Activated CD8-positive, alpha-beta memory T cell treated with anti-CD3 and anti-CD28 coated beads for 48 hours (primary cell): ENCODE measurements at places on chromosomes 3 and 15.

- no peak for DNase-seq
These were observed 20.0 kb downstream of the BCL6 start for GRCh38 chr3:187725224-187725623.

DNA sequence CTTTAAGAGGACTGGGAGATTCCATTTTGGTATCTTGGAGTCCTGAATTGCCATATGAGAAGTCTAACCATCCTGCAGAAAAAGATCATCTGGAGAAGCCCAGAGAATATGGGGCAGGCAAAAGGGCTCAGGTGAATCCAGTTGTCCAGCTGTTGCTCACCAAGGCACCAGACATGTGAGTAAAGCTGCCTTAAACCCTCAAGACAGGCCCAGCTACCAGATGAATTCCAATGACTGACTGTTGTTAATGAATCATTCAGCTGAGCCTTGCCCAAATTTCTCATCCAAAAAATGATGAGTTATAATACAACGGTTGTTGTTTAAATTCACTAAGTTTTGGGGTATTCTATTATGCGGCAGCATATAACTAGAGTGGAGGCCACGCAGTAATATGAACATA is 22.0 kb upstream of the NANOGP8 start:
- DNase-seq: no peak

- no peak for DNase-seq
These were observed 12.5 kb downstream of the TNFAIP8L3 start for GRCh38 chr15:51082246-51082645.

DNA sequence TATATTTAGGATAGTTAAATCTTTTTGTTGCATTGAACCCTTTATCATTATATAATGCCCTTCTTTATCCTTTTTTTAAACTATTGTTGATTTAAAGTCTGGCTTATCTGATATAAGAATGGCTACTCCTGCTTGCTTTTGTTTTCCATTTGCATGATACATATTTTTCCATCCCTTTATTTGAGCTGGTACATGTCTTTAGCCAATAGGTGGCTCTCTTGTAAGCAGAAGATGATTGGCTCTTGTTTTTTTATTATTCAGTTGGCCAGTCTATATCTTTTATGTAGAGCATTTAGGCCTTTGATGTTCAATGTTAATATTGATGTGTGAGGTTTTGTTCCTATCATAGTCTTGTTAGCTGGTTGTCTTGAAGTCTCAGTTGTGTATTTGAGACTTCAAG is 99.5 kb upstream of the MCTP2 start:
- no peak for DNase-seq

- DNase-seq: no peak
These were observed 23.8 kb downstream of the MEIS2 start for GRCh38 chr15:37076543-37076942.

DNA sequence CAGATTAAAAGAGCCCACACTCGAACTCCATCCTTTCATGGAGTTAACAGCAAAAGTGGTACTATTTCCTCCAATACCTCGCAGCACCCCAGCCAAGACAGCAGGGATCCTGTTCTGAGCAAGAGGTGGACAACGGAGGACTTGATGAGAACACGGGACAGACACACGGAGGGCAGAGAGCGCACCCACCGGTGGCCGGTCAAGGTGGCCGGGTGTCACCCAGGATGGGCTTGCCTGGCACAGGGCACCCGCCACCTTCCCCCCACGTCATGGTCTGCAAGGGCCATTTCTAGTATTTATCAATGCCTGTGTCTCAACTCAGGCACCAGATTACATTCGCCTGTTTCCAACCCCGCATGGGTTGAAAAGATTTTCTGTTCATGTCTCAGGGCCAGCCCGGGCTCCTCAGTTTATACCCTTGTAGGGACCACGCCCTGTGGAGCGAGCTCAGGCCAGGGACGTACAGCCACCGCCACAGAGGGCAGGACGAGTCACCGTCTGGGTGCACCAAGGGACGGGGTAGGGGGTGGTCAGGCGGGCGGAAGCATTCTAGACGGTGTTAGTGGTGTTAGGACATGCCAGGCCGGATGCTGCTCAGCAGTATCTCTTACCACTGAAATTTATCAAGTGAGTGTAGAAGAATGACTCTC is 64.2 kb downstream of the CYFIP1 start:
- no peak for DNase-seq

DNA sequence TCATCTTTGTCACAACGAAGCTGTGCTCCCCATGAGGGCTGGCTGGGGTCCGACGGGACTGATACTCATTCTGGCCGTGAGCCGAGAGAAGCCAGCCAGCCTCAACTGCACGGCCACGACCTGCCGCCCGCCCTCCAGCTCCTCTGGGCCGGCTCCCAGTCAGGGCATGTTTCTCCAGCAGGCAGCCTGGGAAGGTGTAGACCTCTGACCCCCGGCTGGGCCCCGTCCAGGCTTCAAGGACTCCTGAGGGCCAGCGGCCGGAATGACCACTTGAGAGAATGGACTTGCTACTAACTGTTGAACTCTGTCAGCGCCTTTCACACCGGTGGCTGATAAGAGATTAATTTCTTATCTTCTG is 18.1 kb upstream of the MUC4 start:
- no peak for DNase-seq
